NCI-H187 treated with DMSO at 0.1 percent for 48 hours (cell line): ENCODE measurements at places on chromosomes 7 and 10.

GRCh38 chr7:32221736-32222135 lies 151.5 kb upstream of the PDE1C start:
- no peak for DNase-seq

DNA sequence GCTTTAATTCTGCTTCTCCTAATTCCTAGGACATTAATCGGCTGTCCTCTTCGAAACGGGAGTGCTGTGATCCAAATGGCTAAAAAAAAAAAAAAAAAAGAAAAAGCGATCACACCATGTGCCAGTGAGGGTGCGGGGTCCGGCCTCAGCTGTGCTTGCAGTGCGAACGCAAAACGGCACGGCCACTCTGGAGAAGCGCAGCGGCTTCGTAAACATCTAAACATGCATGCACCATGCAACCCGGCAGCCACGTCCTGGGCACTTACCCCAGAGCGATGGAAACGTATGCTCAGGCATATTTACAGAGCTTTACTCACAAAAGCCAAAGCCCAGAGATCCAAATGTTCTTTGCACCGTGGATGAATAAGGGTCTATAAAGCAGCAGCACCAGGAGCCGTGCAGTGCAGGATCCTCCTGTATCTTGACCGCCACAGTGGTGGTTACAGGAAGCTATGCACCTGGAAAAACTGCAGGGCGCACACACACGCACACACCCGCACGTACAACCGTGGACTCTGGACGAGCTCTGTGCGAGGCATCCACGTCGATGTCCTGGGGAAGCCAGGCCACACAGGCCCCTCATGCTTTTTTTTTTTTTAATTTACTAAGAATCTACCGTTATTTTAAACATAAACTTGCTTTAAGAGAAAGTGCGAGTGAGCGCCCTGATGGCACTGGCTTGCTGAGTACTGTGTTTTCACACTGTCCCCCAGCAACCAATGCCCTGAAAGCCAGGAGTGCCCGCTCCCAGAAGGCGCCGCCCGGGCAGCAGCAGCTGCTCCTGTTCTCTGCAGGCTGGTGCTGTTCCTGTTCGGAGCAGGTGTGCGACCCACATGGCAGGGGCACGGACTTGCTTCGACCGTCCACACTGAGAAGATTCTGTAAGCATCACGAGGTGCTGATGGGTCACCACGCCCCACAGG lies 25.0 kb downstream of the GPER1 start:
- no peak for DNase-seq

DNA sequence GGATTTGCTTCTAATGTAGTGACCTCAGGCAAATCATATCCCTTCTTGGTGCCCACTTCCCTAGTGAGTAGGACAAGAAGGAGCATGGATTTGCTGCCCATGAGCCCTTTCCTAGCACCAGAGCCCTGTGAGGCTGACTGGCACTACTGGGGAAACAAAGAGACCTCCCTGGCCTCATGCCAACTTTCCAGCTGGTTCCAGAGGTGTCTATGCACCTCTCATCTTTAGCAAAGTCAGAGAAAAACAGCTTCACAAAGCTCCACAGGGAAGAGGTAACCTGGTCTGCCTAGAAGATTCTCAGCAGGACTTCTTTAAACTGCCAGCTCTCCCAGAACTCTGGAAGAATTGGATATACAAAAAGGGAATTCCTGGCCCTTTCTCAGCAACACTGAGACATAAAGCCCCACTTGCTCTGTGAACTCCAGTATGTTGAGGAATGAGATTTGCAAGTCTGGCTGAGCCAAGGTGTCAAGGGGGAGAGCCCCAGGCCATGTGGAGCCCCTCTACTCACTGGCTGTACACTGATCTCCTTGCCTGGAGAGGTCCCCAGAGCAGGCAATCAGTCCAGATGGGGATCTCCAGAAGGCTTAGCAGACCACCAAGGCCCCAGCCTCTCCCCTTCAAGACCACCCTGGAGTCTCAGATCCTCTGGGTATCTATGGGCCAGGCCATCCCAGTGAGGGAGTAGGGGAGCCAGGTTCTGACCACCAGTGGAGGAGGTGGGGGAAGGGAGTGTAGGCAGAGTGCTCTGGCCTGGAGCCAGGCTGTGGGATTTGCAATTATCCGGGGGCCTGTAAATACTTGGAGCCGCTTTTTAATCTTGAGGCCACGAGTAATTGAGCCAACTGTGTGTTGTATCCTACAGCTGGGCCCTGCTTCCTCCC lies 24.4 kb upstream of the RBM20 start:
- DNase-seq = no peak

DNA sequence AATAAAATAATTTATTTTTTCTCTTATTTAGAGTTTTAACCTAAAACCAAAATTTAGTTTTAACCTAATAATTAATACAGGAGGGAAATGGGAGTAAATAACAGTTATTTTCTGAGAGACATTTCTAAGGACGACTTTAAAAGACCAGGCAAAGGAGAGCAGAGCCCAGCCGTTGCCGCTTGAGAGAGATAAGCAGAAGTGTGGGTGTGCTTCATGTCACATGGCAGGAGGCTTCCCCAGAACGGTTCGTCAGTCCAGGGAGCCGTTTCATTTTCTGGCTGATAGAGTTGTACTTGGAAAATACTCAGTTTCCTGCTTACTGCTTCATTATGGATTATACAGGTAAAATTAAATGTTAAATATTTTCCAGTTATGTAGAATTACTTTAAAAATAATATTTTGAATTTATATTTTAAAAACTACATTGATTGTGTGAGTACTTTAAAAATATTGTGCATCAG lies 61.4 kb downstream of the ST7 start:
- peak; percentile 34 for DNase-seq

- no peak for DNase-seq
Measured at GRCh38 chr7:32587411-32587948, 92.2 kb downstream of the AVL9 start.
